ENCODE measurements at places on chromosomes 12 and 14.

DNA sequence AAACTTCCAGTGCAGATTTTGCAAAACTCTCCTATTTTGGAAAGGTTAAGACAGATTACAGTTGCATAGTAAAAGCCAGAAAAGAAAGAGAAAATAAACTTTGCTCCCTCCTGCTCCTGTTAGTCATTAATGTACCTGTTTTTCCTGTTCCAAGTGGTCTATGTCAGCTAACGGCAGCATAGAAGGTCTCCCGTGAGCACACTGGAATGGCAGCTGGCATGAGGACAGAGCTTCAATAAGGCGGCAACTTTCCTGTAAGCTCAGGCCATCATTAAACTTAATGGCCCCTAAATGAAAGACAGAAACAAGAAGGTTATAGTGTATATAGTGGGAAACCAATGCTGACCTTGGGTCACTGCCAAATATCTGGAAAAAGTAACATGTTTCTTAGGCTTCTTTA lies 16.0 kb downstream of the EIF2B2 start:
- DNase-seq, result no peak

GRCh38 chr14:95185767-95186392 lies 28.6 kb upstream of the DICER1 start:
- no peak for DNase-seq

DNA sequence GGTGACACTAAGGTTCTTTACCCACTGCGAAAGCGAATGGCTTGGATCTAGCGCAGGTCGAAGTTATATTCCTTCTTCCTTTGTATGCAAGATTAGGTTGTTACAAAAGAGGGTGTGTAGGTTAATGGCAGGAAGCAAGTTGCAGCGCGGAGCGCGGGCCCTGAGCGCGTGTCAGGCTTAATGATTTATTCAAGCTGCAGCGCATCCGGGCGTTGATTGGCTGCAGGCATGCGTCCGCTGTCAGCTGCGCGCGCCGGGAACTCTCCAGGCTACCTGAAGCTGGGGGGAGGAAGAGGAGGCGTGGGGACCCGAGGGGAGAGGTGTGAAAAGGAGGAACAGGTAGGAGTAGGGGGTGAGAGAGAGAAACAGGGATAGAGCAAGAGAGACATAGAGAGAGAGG lies 7.4 kb downstream of the ASCL1 start:
- DNase-seq, result peak; percentile 29

DNA sequence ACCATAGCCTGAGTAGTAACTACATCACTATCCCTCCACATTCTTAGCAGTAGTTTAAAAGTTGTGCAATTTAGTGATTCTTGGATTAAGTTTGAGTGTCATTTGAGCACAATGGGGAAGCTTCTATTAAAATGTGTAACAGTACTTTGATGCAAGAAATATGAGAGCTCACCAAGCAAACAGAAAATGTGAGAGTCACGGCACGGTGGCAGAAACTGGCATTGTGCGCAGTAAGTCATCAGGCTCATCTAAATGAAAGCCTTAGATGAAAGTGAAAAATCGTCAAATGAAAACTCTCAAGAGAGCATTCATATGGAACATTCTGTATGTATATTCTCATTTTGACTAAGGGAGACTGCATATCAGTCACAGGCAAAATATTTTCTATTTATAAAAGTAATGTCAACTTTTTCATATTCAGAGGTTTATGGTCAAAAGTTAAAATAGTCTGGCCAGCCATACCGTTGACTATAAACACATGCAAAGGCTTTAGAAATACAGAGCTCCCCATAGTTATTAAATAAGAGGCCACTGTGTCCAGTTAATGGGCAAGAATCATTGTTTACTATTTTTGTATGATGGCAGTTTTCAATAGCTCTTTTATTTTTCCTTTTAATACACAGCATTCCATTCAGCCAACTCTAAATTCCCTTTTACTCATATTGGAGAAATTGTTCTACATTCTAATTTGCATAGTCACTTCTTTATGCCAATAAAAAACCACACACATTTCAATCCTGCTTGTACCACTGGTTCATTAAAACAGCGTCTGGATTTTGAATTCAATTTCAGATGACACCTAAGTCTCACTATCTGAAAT lies 167.9 kb downstream of the PRKD1 start:
- DNase-seq, result no peak

DNA sequence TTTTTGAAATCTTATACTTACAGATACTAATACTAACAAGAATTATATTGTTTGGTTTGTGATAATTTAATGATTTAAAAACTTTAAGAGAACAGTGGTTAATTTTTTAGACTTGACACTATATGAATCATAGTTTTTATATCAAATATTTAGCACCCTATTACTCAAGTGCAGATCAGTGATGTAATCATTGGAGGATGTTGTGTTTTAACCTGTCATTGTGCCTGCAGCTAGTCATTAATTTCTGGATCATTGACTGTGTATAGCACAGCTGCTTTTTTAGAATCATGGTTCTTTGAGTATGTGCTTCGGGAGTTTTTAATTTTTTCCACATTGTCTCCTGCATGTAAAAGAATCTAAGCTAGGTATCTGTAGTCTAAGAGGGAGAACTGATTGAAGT lies 17.3 kb downstream of the ARID4A start:
- DNase-seq, result no peak

GRCh38 chr14:105855246-105855892 lies 329.0 kb downstream of the TMEM121 start:
- DNase-seq, result no peak

DNA sequence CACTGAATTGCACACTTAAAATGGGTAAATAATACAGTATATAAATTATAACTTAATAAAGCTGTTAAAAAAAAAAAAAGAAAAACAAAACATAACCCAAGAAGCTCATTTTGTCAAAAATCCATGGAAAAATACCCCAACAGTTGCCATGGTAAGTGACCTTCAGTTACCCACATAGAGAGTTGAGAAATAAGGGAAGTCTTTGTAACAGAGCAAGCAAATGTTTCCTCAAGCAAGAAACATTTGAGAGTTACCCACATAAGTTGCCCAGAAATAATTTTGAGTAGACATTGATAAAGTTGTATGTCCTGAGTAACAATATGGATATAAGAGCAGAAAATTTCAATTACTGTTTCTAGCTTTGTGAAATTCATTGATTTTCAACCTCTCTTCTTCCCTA lies 227.4 kb downstream of the CCDC59 start:
- no peak for DNase-seq

DNA sequence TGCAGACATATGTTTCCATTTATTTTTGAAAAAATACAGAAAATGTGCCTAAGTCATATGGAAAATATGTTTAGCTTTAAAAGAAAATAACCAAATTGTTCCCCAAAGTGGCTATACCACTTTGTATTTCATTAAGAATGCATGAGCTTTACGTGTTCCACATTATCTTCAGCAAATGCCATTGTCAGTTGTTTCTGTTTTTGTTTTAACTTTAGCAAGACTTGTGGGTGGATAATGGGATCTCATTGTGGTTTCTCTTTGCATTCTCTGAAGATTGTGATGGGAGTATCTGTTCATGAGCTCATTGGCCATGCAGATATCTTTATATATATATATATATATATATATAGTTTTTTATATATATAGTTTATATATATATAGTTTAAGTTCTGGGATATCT lies 181.5 kb downstream of the CCER1 start:
- DNase-seq, result no peak

- no peak for DNase-seq
Observed at GRCh38 chr12:67034110-67034879, 234.9 kb upstream of the CAND1 start.

DNA sequence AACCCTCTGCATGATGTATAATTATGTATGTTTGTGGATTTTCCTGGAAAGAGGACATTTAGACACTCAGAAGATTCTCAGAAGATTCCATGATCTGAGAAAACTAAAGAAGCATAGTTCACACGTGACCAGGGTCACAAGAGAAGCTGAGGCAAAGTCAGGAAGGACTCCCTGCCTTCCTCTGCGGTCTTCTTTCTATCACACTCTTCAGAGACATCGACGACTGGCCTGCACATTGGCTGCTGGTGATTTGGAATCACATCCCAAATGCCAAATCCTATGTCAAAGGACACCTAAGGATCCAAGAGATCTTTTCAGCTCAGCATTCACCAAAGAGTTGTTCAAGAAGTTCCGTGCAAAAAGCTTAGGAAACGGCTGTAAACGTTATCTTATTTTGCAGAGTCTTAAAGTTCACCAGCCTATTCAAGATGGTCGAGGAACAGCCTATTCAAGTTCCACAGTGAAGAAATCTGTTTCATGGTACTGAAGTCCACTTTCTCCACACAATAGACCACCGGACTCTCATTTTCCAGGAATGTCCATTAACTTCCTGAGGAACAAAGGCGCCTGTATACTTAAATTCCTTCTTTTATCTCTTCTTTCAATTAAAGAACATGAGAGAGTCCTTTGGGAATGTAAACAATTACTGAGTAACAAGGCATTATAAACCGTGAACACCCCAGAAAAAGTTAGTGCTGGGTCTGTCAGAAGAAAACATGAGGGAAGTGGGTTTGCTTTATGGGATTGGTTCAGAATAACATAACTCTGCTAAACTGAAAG lies 42.1 kb downstream of the IGF1 start:
- DNase-seq, result no peak

GRCh38 chr14:54660604-54661111 lies 93.7 kb downstream of the SAMD4A start:
- no peak for DNase-seq

DNA sequence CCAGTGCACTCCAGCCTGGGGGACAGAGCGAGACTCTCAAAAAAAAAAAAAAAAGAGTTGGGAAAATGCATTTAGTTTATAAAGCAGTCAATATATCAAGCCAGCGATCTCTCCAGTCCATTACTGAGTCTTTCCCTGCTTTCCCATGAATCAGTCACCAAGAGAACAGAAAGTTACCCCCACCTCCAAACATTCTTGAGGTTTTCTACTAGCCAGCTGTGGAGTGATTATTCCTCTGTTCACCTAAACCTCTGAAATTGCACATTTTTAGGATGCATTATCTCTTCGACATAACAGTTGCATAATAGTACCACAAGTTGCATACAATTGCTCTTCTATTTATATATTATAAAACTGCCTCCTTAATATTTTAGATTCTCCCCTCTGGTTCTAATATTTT lies 134.8 kb upstream of the DIO3 start:
- no peak for DNase-seq

- no peak for DNase-seq
Observed at GRCh38 chr14:63892265-63892664, 39.5 kb downstream of the SYNE2 start.

DNA sequence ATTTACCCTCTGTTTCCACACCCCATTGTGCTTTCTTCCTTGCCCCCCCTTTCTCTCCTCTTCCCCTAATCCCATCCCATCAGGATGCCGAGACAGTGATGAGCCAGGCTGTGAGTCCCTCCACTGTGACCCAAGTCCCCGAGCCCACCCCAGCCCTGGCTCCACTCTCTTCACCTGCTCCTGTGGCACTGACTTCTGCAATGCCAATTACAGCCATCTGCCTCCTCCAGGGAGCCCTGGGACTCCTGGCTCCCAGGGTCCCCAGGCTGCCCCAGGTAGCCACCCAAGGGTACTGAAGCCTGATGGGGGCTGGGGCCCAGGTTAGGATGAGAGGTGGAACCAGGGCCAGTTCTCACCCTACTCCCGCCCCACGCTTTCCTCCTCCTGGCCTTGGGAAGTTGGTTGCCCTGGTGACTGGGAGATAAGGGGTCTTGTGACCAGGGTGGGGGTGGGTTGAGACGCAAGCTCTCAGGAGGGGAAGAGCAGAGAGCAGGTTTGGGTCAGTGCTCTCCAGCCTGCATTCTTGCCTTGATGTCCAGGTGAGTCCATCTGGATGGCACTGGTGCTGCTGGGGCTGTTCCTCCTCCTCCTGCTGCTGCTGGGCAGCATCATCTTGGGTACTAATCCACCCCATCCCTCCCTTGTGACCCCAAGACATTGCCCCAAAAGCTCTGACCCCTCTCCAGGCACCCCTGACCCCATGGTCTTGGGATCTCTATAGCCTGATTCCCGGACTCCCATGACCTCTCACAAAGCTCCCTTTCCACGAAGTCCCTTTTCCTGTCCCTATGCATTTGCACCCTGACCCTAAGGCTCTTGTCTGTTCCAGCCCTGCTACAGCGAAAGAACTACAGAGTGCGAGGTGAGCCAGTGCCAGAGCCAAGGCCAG lies 1.2 kb downstream of the AMHR2 start:
- peak; percentile 31 for DNase-seq

DNA sequence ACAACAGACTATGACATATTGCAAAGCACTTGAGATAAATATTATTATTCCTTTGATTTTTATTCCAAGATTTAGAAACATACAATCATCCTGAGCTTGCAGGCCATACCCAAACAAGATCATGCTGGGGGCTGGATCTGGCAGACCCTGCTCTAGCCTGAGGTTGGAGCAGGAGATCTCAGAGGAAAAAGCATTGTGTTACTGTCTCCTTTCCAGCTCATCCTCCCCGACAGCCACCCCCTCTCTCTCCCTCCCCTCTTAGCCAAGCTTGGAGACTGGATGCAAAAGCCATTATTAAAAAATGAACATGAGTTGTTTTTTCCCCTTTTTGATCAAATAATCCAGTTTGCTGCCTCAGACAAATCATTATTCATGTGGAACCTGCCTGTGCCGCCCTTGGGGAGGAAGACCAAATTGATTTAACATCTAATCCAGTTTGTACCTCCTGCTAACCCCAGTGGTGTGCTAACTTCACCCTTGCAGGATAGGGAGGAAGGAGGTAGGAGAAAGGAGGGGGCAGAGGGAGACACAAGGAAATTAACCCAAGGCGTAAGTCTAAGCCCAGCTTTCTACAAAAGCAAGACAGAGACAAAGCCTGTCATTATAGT lies 565.8 kb upstream of the TBX3 start:
- DNase-seq, result no peak

DNA sequence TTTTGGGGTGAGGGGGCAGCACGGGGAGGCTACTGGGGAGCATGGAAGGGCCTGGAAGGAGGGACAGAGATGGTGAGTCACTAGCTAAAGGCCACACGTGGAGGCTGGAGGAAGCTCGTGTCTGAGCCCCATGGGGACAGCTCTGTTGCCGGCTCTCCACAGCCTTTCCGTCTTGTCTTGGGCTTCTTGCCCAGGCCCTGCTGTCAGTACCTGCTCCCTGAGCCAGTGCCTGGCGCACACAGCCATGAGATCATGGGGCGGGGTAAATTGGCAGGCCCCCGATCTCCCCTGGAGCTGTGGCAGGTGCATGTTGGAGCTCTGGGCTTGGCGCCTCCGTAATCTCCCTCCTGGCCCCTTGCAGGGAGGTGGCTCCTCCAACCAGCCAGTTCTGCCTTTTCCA lies 16.1 kb upstream of the KRT80 start:
- no peak for DNase-seq

GRCh38 chr12:13602172-13602571 lies 379.2 kb downstream of the GRIN2B start:
- no peak for DNase-seq
